ENCODE measurements at places on chromosomes 5 and 9.

GRCh38 chr5:151062405-151063141 lies 18.3 kb downstream of the TNIP1 start:
- no peak for DNase-seq

GRCh38 chr9:83385317-83385716 lies 152.9 kb downstream of the FRMD3 start:
- DNase-seq = peak; percentile 67

GRCh38 chr5:147189109-147189424 lies 45.8 kb upstream of the STK32A start:
- DNase-seq = no peak

DNA sequence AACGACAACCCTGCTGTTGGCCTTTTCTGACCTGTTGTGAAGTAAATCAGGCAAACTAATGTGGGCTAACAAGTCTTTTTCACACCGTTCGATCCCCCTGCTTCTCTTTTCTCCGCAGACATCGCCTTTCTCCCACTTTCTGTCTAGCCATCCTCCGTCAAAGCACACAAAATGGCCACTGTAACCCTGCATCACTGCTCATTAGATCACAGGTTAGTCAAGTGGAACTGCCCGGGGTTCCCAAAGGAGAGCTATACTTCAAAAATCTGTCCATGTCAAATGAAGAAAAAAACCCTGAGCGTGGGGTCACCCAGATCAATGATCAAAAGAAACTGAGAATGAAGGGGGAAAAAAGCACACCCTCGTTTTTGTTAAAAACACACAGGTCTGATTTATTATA lies 212.1 kb downstream of the ARL15 start:
- no peak for DNase-seq

DNA sequence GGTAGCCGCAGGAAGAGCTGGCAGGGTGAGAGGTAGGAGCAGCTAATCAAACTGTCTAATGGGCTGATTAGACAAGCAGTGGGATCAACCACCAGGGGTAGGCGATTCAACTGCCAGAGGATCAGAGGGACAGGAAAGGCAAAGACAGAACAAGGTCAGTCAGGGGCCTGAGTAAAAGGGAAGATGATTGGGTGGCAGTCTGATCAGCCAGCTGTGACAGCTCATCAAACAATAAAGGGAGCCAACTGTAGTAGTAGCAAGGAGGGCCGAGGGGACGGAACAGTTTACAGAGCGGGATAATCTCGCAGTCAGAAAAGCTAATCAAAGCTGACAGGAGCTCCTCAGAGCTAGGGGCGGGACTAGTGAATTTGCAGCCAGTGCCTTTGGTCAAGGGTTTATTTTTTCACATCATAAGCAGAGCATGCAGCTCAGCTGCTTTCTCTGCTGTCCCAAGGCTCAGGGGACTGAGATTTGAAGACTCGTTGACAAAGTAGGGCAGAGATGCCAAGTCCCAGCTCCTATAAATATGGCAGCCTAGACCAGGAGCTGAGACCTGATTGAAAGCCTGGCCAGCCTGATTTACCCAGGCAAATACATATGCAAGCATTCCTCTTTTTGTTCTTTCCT lies 418.2 kb downstream of the GABRG2 start:
- DNase-seq = no peak

DNA sequence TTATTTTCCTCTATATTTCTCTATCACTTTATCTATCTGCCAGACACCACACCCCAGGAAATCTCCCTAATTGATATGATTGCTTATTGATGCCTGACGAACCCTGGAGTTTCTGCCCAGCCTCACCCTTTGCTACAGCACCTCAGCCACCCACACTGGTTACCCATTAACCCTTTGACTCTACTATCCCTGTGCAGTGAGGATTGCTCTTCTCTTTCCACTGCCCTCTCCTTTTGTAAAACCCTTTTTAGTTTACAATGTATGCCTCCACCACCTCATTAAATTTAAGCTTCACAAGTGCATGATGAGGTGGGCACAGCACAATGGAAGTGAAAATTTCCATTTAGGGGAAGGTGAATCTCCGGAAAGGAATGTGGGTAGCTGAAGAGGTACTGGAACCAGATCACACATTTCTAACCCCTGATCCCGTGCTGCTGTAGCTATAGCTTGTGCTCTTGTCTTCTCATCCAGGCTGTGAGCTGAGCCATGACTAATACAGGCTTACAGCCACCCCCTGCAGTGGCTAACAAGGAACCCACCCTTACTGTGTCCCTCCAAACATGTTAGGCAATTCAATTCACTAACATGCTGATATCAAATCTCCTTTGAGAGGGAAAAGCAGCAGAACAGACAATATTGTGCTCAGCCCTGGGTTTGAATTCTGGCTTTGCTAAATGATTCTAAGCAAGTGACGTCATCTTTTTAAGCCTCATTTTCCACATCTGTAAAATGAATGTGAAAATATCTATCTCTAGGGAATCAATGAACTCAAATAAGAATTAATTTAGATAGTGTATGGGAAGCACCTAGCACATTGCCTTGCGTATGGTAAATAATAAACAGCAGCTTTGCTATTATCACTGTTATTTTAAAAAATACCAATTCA lies 186.9 kb upstream of the TRIM32 start:
- peak; percentile 86 for DNase-seq

- DNase-seq = no peak
Observed at GRCh38 chr5:29276371-29276770, 1917.1 kb upstream of the CDH6 start.

GRCh38 chr9:13648676-13649075 lies 369.2 kb upstream of the MPDZ start:
- no peak for DNase-seq

DNA sequence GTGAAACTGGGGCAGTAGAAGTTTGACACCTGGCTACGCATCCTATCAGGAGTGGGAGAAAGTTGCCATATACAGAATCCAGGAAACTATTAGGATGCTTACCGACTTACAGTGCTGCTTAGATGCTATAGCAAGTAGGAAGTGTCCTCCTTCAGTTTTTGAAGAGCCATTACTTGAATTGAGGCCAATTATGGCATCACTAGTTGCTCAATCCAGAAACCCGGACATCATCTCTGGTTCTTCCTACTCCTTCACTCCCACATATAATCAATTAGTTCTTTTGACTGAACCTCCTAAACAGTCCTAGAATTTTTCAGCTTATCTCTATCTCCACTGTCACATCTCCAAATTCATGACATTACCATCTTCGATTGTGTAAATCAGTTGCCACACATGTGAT lies 41.8 kb upstream of the UGCG start:
- DNase-seq = no peak

DNA sequence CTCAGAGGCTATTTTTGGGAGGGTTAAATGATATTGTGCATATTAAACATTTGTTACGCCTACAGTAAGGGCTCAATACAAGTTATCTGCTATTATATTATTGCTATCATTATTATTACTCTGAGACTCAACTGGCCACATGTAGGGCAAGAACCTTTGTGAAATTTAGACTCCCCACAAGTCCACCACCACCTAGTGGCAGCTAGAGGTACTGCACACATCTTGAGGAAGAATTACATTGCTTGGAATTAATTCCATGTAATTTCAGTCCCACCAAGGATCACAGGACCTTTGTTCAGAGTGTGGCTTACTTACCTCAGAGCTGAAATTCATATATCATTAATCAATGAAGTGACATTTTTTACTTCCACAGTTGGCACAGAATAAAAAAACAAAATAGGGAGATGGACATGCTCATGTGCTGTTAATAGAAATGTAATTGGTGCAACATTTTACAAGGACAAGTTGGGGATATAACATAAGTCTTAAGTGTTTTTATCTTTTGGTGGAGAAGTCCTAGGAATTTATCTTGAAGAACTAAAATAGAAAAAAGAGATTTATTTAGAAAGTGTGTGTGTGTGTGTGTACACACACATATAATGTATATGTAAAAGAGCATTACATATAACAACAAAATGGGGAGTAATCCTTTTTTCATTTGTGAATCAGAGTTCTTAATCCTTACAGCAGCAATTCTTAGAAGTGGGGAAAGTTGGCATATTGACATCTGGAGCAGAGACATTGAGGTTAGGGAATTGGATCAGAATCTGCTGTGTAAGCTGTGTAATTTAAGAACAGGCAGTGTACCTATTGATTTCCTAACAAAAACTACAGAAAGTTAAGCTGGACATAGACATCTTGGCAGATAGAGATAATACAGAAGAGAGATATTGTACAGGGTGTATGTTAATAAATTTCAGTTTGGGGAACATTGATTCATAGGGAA lies 11.2 kb downstream of the MSANTD3 start:
- DNase-seq = peak; percentile 74

- no peak for DNase-seq
Observed at GRCh38 chr5:17400724-17401469, 97.1 kb upstream of the TAF11L2 start.

GRCh38 chr5:53950621-53951020 lies 359.8 kb downstream of the ARL15 start:
- DNase-seq = no peak

DNA sequence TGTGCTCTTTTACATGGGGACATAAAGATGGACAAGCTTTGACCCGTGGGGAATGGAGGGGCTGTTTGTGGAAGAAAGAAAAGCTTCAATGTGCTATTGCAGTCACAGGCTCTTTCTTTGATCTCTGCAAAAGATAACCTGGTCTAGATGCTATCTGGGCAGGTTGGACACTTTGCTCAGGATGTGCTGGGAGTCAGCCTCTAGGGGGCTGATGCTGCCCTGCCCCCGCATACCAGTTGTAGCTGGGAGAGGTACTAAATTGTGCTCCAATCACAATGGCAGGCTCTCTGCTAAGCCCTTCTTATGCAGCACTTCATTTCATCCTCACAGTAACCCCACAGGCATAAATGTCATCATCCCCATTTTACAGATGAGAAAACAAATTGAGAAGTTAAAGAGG lies 67.2 kb downstream of the PSD2 start:
- no peak for DNase-seq

GRCh38 chr5:143682246-143682905 lies 129.6 kb upstream of the HMHB1 start:
- DNase-seq = peak; percentile 69

DNA sequence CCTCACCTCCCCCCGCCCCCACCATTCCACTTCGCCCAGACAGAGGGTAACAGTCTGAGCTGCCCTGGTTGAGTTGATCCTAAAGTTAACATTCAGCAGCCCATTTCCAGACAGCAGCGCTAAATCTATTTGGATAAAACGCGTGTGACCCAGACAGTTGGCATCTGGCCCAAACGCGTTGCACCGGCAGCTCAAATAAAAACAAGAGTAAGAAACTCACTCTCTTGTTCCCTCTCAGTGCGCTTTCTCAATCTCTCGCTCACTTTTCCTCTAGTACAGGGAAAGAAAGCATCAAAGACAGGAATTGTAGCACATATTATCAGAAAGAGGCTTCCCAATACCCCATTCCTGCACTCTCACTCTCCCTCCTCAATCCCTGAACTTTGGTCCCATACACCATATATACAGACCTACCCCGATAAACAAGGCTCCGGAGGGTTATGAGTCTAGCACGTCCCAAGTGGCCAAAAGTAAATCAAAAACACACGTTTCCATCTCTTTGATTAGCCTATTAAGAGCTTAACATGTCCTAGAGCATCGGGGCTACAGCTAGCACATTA lies 1.3 kb downstream of the ADAMTS6 start:
- DNase-seq = peak; percentile 88

DNA sequence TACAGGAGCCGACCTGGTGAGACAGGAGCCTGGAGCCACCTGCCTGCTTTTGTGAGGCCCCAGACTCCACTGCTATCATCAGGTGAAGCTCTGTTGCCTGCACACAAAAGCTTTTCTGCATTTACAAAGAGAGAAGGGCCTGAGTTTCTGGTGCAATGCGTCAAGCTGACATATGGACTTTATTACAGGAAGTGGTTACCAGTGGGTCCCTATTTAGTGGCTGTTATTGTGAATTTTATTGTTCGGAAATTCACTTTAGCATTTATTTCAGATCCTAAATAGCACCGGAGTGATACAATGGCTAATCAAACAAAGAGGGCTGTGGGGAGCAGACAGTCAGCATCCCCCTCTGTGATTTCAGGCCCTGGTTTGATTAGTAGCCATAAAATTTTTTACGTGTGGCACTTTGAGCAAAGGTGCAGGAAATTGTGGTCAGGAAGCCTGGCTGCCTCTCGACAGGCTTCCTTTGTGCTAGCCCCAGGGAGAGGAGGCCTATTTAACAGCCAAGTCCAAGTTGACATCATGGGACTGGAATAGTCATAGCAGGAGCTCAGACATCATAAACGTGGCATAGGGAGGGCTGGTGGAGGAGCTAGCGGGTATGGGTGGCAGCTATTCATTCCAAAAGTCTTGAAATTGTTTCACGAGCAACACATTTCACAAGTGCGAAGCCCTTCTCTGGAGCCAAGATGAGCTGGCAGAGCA lies 8.4 kb downstream of the TGFBI start:
- peak; percentile 87 for DNase-seq

DNA sequence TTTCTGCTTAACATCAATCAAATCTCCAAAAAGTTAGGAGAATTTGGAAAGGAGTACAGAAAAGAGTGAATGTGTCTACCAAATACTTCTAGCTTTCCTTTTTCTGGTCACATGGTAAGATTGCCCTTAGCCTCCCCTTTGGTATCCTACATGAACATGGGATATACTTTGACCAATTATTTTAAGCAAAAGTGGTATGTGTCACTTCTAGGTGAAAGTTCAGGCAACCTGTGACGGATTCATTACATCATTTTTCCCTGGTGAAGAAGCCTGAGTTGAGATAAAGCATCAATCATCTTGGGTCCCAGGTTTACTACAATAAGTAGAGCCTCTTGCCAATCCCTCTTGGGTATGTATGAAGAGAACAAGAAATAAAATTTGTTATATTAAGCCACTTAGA lies 419.2 kb downstream of the PDE4D start:
- DNase-seq = no peak
